ENCODE measurements at places on chromosomes 4 and X.

GRCh38 chrX:14039344-14039743, 9.7 kb upstream of the GEMIN8 start:
- DNase-seq = peak; percentile 69

GRCh38 chrX:38221391-38221929, 789 bp upstream of the SRPX start:
- DNase-seq = no peak

GRCh38 chr4:163492951-163493504, 1.5 kb upstream of the TMA16 start:
- no peak for DNase-seq

- no peak for DNase-seq
Measured at GRCh38 chr4:20658456-20658855, 41.8 kb upstream of the PACRGL start.

DNA sequence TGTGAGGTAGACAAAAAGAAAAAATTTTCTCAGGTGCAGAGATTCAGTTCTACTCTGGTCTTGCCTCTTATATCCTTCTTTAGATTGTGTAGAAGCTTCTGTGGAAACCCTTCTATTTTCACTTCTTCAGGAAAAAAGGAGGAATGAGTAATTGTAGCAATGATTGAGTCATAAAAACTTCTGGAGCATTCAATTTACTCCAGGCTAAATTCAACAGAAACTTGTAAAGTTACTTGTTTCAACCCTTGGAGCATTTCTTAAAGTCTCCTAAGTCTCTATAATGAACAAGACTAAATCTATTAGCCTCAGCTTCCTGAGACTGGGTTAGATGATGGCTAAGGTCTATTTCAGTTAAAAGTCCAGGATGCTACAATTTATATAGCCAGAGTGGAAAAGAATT, 29.9 kb downstream of the BOD1L1 start:
- no peak for DNase-seq

DNA sequence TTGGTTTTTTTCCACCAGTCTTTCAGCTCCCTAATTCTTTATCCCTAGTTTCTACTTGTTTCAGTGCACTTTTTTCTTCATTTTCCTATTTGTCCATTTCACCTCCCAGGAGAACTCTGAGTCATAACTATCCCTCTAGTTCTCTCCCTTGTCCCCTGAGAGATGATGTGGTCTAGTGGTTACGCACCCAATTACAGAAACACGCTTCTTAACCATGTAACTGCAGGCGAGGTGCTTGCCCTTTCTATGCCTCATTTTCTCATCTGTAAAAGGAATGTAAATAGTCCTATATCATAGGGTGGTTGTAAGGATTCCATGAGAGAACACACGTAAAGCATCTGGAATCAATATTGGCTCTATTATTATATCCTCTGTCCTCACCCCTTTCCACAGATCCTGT, 8.8 kb upstream of the GRPR start:
- DNase-seq = no peak

- DNase-seq = no peak
Measured at GRCh38 chr4:154425514-154425913, 66.1 kb downstream of the DCHS2 start.

DNA sequence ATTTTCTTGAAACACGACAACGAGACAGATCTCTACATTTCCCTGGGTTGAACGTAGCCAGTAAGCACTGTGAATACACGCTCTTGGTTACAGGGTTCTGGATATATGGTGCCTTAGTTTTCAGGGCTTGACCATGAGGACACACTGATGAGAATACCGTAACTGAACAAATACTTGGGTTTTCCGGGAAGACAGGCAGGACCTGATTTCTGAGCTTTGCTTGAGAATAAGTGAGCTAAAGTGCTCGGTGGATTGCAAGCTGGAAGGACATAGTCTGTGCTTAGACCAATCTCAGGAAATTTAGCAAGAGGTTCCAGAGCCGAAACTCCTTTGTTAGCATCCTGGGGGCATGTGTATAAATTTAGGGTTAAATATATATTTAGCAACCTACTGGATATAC, 876 bp upstream of the TACR3 start:
- no peak for DNase-seq

GRCh38 chr4:62199291-62199810, 999.2 kb downstream of the ADGRL3 start:
- DNase-seq = no peak

All from CD4-positive, alpha-beta T cell treated with Interleukin-6 at 100 ng/mL for 8 hours (primary cell).